ENCODE measurements at places on chromosomes 2 and 18.

DNA sequence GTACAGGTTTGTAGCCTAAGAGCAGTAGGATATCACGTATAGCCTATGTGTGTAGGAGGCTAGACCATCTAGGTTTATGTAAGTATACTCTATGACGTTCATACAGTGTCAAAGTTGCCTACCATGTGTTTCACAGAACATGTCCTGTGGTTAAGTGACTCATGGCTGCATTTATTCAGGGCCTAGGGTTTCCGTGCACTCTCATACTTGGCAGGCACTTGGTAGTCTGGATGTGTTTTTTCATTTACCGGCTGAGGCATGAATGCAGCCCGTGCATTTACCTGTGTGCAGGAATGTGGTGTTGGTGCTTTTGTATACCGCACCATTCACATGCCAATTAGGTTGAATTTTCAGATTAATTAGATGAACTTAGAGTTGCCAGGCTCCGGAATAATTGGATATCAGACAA is 43.4 kb downstream of the MYL12B start:
- DNase-seq, result peak; percentile 71

DNA sequence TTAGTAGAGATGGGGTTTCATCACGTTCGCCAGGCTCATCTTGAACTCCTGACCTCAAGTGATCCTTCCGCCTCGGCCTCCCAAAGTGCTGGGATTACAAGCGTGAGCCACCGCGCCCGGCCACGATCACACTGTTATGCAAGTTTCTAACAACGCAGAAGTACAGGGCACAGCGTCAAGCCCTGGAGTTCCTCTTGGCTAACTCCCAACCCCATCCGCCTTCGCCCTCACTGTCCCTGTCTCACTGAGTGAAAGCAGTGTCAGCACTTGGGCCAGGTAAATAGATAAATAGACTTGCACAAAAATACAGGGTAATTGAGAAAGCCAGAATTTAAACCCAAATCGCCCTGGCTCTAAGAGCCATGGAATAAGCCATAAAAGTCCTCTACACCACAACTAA is 111.7 kb downstream of the ACVR1 start:
- DNase-seq, result no peak

DNA sequence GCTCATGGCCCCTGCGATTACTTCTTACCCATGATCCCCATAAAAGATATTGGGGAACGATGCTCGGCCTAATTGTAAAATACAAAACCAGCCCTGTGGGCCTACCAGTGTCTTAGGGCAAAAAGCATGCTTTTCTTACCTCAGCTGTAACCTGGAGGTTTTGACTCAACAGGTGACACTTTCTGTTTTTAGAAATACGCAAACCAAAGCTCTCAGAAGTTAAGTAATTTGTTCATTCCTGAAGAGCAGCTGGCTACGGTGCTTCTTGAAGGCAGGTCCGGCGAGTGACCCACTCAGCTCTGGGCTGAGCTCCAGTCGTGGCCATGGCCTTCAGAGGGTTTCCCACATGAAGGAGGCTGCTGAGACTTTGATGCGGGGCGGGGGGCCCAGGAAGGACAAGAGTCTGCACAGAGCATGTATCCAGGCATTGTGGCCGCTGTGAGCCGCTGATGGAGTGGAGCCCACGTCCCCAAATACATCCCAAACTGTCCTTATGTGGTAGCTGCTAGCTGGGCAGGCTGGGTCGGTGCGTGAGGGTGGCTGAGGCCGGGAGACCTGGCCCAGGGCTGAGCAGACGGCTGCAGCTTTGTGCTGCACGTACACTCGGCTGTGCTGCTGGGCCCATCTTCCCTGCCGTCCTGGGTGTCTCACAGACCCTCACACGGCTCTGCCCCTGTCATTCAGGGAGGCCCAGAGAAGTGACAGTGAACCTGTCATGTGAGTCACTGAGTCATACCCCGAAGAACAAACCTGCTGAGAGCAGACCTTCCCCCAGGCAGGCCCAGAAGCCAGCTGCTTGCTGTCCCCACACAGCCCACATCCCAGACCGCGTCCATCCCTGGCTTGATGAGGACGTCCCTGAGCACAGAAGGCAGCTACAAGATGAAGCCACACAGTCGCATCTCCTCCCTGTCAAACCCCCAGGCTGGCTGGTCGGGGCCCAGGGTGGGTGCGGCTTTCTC is 34.1 kb downstream of the ITGB1BP1 start:
- no peak for DNase-seq

DNA sequence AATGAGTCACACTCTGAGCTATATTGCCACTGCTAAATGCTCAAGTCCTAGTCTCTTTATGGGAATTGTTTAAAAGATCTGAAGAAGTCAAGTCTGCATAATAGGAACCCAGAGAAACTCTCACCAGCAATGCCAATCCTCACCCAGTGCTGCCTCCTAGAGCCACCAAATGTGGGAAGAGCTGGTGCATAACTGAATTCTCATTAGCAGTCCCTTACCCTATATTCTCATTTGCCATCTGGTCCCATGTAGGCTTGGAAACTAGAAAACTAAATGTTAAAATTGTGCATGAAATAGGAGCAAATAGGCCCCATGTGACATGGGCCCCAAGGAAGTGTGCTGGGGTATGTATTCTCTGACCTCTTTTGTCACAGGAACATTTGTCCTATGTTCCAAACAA is 224.4 kb upstream of the SMAD2 start:
- DNase-seq, result no peak

DNA sequence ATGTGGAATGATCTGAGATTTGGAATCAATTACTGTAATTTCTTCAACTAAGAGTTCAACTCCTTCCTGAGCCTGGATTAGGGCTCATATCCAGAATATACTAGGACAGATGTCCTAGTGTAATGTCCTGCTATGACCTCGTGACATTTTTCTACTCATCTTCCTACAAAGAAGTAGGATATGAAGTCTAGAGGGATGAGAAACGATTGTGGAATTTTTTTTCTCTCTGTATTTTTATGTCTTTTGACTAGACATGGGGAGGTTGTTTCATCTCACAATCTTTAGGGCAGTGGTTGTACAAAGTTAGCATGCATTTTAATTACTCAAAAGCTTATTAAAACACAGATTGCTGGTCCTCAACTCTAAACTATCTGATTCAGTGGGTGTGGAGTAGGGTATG is 203.0 kb downstream of the PARD3B start:
- no peak for DNase-seq

DNA sequence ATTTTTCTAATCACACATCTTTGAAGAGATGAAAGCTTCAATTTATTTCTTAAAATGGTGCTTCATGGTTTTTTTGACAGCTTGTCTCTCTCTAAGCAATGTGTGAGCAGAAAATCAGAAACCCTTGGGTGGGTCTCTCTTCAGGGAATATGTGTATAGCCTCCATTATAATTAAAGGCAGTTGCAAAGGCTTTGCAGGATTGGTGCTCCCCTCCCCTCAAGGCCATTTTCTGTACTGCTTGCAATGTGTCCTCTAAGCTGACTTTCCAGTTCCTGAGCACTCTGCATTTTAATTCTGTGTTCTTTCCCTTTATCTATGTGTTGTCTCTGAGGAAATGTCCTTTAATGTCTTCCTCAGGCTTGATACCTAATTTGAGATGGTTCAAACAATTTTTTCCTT is 172.6 kb downstream of the DPP4 start:
- no peak for DNase-seq

- DNase-seq, result no peak
Observed at GRCh38 chr2:168896783-168897182, 4.3 kb upstream of the G6PC2 start.

DNA sequence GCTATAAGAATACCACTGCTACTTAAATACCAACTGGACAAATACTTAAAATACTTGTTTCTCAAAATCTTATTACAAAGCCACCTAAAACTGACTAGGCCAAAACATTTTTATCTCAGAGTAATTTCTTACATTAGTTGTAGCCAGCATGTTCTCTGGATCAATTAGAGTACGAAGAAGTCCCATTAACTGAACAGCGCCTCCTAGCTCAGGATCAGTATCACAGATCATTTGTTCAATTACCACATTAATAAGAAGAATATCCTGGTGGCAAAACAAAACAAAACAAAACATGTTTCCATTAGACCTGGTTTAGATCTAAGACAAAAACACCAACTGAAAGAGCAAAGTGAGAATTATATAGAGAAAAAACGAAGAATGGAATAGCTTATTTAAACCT is 36.0 kb downstream of the PPP4R3B start:
- DNase-seq, result no peak

DNA sequence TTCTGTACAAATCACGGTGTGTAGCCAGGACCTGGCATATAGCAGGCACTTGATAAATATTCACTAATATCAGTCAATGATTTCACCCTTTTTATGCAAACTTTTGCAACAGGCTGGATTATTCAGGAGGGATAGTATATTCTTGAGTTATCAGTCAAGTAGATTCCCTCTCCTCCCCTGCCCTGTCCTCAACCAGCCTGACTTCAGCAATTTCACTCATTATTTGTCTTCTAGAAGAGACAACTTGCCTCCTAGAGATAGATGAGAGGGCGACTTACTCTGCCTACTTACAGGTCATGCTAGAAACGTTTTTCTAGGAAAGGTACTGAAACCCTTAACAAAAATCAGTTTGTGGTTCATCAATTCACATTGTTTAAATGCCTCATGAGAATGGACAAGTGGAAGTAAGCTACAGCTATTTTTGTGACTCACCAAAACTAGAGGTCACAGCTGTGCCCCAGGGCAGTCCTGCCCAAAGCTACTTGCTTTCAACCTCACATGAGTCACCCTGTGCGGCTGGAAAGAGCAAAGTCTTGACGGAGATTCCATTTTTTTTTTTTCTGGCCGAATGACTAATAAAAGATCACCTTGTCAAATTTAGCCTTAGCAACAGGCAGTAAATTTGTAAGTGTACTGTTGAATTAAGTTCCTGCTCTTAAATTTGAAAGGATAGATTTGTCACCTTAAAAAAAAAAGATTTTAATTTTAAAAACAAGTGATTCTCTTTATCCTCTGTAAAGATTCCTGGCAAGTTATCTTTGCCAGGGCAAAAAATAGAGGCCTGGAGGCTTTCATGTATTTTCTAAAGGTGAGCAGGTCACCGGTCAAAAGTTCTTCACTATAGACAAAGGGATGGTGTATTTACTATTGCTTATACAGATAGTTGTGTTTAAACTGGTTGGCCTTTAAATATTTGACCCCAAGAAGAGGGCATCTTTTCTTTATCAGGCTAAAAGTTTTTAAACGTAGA is 109.0 kb upstream of the SLC35G4 start:
- DNase-seq, result no peak

- DNase-seq, result no peak
Observed at GRCh38 chr18:48342125-48342524, 67.1 kb downstream of the ZBTB7C start.

- peak; percentile 45 for DNase-seq
Observed at GRCh38 chr18:57437766-57438671, 2.8 kb downstream of the ONECUT2 start.

- no peak for DNase-seq
Observed at GRCh38 chr2:11357428-11357972, 13.1 kb upstream of the ROCK2 start.

All from GDM1 (cell line).